ENCODE measurements at places on chromosomes 11 and 22.

- DNase-seq, result no peak
Measured at GRCh38 chr11:22180131-22180530, 12.8 kb upstream of the ANO5 start.

- DNase-seq, result no peak
Measured at GRCh38 chr22:46965555-46966494, 203.4 kb downstream of the TBC1D22A start.

- no peak for DNase-seq
Measured at GRCh38 chr22:45704648-45705047, 33.0 kb downstream of the ATXN10 start.

DNA sequence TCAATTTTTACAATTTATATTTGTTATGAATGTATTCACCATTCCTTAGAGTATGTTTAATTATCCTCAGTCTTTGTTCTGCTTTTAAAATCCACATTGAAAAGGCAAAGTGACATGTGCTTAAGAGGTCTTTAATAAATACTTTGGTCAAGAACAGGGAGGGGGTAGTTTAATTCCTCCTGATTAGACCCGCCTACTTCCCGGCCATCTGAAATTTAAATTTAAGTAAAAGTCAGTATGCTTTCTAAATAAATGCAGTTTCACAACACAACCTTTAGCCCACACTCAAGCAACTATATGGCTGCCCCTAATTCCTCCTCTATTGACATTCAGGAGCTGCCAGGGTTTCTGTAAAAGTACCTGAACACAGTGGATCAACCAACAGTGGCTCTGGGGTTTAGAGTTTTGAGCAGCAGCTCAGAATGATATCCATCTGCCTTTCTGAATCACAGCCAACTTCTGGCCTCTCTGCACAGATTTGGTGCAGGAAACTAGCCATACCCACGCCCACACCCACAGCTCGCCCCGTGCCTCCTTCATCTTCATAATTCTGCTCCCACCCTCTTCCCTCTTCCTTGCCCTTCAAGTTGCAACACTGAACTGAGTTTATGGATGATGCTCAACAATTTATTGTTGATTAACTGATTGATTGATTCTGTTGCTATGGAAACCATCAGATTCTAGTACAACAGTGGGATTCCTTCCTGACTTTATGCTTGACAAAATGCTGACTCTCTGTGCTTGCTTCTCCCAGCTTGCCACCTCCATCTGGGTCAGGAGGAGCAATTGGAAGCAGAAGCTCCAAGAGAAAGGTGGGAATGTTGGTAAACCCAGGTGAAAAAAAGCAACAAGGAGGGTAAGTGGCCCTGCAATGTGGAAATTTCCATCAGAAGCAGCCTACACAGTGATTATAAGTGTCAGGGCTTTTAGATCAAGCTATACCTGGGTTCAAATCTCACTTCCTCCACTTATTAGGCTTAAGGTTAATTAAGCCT lies 70.8 kb downstream of the PANX1 start:
- no peak for DNase-seq
